ENCODE measurements at places on chromosomes 2 and 18.

DNA sequence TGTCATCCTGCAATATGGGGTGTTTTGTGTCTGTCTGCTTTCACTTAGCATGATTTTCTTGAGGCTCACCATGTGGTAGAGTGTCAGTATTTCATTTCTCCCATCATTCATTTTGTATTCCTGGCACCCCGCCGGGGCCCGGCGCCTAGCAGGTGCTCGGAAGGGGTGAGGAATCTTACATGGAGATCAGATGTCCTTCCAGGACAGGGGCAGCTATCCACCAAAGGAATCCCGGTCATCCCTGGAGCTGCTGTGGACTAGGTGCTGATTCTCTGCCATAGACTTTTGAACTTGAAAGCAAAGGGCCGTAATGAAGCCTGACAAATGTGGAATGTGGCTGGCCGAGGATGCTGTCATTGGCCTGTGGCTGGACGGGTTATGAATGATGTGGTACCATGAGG is 2.4 kb downstream of the PRELID3A start:
- H3K27me3 ChIP-seq, result no peaks in the 10 kb centered on the region
- H3K27ac ChIP-seq, result no peak overlapping the region
- peaks cover 13% of the 10 kb centered on the region for H3K4me1 ChIP-seq
- H3K36me3 ChIP-seq, result no peaks in the 10 kb centered on the region

- H3K36me3 ChIP-seq, result no peaks in the 10 kb centered on the region
- no peak overlapping the region for H3K27ac ChIP-seq
- H3K4me3 ChIP-seq, result no peak overlapping the region
- no peaks in the 10 kb centered on the region for H3K27me3 ChIP-seq
- DNase-seq, result no peak
These were observed 408.2 kb upstream of the HS6ST1 start for GRCh38 chr2:128726911-128727310.

- H3K27ac ChIP-seq, result no peak overlapping the region
- peaks cover 28% of the 10 kb centered on the region for H3K36me3 ChIP-seq
- no peaks in the 10 kb centered on the region for H3K27me3 ChIP-seq
- peaks cover 4% of the 10 kb centered on the region for H3K4me1 ChIP-seq
- no peak for DNase-seq
These were observed 8.9 kb downstream of the PAPOLG start for GRCh38 chr2:60764736-60765534.

- no peak overlapping the region for H3K4me3 ChIP-seq
- peak; percentile 48 for DNase-seq
- H3K27me3 ChIP-seq, result no peaks in the 10 kb centered on the region
- no peaks in the 10 kb centered on the region for H3K36me3 ChIP-seq
These were observed 19.2 kb downstream of the MOGAT1 start for GRCh38 chr2:222690564-222691200.

DNA sequence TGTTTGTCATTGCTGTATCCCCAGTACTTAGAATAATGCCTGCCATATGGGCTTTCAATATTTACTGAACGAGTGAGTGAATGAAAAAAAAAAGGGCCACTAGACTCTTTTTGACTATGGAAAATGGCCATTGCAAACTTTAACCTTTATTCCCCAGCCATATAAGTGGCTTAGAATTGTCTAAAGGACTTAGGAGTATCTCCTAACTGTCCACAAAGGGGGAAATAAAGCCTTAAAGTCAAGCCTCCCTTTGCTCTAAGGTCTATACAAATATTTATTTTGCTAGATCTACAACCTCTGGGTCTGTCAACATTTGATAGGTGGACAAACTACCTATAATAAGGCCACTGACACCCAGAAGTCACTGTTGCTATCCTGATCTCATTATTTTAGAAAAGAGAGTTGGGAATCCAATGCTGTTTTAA is 25.7 kb downstream of the UPP2 start:
- no peaks in the 10 kb centered on the region for H3K36me3 ChIP-seq
- DNase-seq, result no peak
- H3K27ac ChIP-seq, result no peak overlapping the region
- H3K4me1 ChIP-seq, result no peaks in the 10 kb centered on the region

DNA sequence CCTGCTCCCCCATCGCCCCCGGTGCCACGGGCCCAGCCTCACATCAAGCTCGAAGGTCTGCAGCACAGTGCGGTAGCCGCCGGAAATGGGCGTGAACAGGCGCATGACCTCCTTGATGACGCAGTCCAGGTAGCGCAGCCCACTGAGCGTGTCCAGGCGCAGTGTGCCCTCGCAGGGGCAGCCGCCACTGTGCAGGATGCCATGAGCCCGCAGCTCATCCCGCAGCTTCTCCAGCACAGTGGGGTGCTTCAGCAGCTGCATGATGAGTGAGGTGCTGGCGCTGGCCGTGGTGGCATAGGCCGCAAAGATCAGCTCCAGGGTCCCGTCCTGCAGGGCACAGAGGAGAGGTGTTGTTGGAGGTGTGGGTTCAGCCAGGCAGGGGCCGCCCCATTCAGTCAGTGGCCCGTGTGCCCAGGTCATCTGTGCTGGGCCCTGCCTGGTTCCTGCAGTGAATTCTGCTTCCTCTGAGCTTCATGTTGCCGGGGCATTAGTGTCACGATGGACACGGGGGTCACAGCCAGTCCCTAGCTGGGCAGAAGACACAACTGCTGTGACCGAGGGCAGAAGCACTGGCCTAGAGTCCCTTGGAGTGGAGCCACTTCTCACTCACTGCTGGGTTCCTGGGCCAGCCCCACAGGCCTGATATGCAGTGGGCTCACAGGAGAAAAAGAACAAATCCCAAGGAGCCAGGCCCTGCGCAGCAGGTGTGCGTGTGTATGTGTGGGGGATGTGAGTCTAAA is 14.5 kb downstream of the CYP26B1 start:
- H3K27ac ChIP-seq, result no peak overlapping the region
- H3K4me1 ChIP-seq, result no peaks in the 10 kb centered on the region
- no peak overlapping the region for H3K4me3 ChIP-seq
- no peaks in the 10 kb centered on the region for H3K27me3 ChIP-seq
- no peak for DNase-seq

- DNase-seq, result peak; percentile 54
- no peaks in the 10 kb centered on the region for H3K27me3 ChIP-seq
- H3K4me1 ChIP-seq, result peaks cover 5% of the 10 kb centered on the region
- no peaks in the 10 kb centered on the region for H3K36me3 ChIP-seq
- no peak overlapping the region for H3K27ac ChIP-seq
- H3K4me3 ChIP-seq, result no peak overlapping the region
These were observed 48.2 kb upstream of the PPM1B start for GRCh38 chr2:44120428-44120827.

DNA sequence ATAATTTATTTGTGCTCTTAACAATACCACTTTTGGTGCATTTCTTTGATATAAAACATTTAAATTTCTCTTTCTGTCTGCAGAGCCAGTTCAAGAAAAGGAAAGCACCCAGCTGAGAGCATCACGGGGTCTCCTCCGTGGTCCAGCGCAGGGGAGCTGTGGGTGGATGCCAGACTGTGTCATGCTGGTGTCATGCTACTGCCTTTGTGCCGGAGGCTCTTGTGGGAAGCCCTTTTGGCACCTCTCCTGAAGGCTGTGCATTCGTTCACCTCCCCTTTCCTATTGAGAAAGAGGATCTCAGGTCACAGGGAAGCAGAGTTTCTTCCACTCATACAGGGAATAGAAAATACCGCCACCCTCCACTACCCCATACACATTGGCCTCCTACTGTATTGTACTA is 450.4 kb downstream of the GALR1 start:
- no peaks in the 10 kb centered on the region for H3K27me3 ChIP-seq
- H3K4me1 ChIP-seq, result no peaks in the 10 kb centered on the region
- DNase-seq, result no peak
- H3K27ac ChIP-seq, result no peak overlapping the region

DNA sequence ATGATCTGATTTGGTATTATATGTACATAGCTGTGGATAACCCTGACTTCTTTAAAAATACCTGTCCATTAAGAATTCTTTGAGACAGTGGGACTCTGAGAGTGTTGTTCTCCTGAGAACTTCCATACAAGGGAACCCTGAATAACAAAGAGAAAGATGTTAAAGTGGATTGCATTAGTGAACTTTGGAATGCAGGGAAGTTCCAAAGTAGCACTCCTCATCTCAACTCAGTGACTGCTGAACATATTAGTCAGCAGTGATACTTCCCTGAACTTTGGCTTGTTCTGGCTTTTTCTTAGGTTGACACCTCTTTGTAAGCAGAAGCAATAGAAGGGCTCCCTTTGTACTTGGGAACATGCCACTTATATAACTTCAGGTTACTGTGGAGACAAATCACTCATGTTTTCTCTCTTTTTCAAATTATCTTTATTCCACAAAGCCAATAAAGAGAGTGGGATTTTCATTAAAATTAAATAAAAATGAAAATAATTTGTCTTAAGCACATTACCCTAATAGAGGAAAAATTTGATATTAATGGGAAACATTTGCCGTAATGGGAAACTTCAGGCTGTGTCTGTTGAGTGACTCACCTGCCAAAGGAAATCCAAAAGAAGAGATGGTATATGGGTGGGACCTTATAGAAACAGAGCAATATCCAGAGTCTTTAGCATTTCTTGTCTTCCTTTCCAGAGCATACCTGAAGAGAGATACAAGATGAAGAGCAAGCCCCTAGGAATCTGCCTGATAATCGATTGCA is 33.3 kb downstream of the CFLAR start:
- peaks cover under 1% of the 10 kb centered on the region for H3K36me3 ChIP-seq
- DNase-seq, result no peak
- no peak overlapping the region for H3K27ac ChIP-seq
- H3K4me1 ChIP-seq, result peaks cover 16% of the 10 kb centered on the region

- H3K36me3 ChIP-seq, result no peaks in the 10 kb centered on the region
- no peak for DNase-seq
- no peaks in the 10 kb centered on the region for H3K27me3 ChIP-seq
- H3K4me3 ChIP-seq, result no peak overlapping the region
These were observed 403.5 kb downstream of the PARD3B start for GRCh38 chr2:204948822-204949221.

DNA sequence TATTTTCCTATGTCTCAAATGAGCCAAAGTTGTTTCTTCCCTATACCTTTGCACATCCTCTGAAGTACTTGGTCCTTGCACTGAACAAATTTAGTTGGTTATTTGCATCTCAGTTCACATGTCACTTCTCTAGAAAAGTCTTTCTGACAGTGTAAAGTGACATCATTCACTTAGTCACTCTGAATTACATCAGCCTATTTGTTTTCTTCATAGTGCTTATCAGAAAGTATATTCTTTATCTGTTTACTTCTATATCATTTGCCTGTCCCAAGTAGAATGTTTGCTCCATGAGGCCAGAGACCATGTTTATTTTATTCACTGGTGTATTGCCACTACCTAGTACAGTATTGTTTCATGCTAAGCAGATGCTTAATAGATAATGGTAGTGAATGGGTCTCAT is 173.7 kb downstream of the HNMT start:
- no peaks in the 10 kb centered on the region for H3K27me3 ChIP-seq
- H3K4me1 ChIP-seq, result no peaks in the 10 kb centered on the region
- no peaks in the 10 kb centered on the region for H3K36me3 ChIP-seq
- no peak for DNase-seq
- H3K27ac ChIP-seq, result no peak overlapping the region

- no peak overlapping the region for H3K27ac ChIP-seq
- H3K4me3 ChIP-seq, result no peak overlapping the region
These were observed 71.6 kb upstream of the EFEMP1 start for GRCh38 chr2:55995211-55995610.

- H3K27me3 ChIP-seq, result no peaks in the 10 kb centered on the region
- H3K4me3 ChIP-seq, result no peak overlapping the region
- no peak for DNase-seq
- no peak overlapping the region for H3K27ac ChIP-seq
- no peaks in the 10 kb centered on the region for H3K4me1 ChIP-seq
These were observed 219.5 kb downstream of the CLIP4 start for GRCh38 chr2:29334706-29335105.

DNA sequence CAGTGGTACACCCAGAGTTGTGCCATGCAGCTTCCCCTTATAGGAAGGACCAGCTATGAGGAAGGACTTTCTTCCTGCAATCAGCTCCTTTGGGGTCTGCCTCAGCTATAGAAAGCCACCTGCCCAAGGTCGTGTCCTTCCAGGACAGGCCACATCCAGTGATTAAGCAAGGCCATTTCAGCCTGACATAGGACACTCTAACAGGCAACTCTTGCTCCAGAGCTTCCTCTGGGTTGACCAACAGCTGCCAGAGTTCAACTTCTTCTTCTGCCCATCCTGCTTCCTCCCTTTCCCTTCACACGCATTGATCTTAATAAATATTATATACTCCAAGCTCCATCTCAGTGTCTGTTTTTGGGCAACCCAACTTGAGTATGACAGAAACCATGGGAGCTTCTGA is 12.8 kb downstream of the LRP2 start:
- H3K4me1 ChIP-seq, result no peaks in the 10 kb centered on the region
- no peaks in the 10 kb centered on the region for H3K27me3 ChIP-seq
- no peak overlapping the region for H3K27ac ChIP-seq

- peaks cover 43% of the 10 kb centered on the region for H3K4me1 ChIP-seq
- H3K27ac ChIP-seq, result no peak overlapping the region
- peaks cover 11% of the 10 kb centered on the region for H3K36me3 ChIP-seq
- no peak overlapping the region for H3K4me3 ChIP-seq
These were observed 182.2 kb upstream of the STON1 start for GRCh38 chr2:48347712-48348111.

GRCh38 chr2:236242057-236242495 is 22.1 kb downstream of the ASB18 start:
- no peaks in the 10 kb centered on the region for H3K27me3 ChIP-seq
- no peaks in the 10 kb centered on the region for H3K4me1 ChIP-seq
- no peaks in the 10 kb centered on the region for H3K36me3 ChIP-seq
- H3K27ac ChIP-seq, result no peak overlapping the region
- no peak for DNase-seq
- H3K4me3 ChIP-seq, result no peak overlapping the region

- H3K36me3 ChIP-seq, result no peaks in the 10 kb centered on the region
- H3K27me3 ChIP-seq, result no peaks in the 10 kb centered on the region
- peaks cover 6% of the 10 kb centered on the region for H3K4me1 ChIP-seq
- H3K4me3 ChIP-seq, result no peak overlapping the region
- H3K27ac ChIP-seq, result no peak overlapping the region
- no peak for DNase-seq
These were observed 40.7 kb upstream of the CABLES1 start for GRCh38 chr18:23094411-23095190.

DNA sequence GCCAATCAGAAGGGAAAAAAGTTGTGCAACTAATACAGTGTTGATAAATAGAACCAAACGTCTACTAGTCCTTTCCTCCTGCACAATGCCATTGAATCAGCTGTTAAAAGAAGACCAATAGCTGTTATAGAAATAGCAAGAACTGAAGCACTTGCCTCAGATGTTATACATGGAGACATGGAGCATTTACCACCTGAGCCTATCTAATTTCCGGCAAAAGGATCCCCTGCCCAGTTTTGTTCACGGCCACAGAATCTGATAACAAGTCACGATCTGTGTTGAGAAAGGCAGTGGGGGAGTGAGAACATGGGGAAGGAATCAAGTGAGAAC is 285.4 kb downstream of the ZEB2 start:
- DNase-seq, result no peak
- H3K4me3 ChIP-seq, result no peak overlapping the region

All from naive thymus-derived CD4-positive, alpha-beta T cell (primary cell).